GM03348 (cell line): ENCODE measurements at places on chromosomes 2 and 18.

- DNase-seq: no peak
Measured at GRCh38 chr2:172242471-172242870, 139.8 kb upstream of the DLX2 start.

GRCh38 chr2:44126106-44126797 is 42.4 kb upstream of the PPM1B start:
- no peak for DNase-seq

DNA sequence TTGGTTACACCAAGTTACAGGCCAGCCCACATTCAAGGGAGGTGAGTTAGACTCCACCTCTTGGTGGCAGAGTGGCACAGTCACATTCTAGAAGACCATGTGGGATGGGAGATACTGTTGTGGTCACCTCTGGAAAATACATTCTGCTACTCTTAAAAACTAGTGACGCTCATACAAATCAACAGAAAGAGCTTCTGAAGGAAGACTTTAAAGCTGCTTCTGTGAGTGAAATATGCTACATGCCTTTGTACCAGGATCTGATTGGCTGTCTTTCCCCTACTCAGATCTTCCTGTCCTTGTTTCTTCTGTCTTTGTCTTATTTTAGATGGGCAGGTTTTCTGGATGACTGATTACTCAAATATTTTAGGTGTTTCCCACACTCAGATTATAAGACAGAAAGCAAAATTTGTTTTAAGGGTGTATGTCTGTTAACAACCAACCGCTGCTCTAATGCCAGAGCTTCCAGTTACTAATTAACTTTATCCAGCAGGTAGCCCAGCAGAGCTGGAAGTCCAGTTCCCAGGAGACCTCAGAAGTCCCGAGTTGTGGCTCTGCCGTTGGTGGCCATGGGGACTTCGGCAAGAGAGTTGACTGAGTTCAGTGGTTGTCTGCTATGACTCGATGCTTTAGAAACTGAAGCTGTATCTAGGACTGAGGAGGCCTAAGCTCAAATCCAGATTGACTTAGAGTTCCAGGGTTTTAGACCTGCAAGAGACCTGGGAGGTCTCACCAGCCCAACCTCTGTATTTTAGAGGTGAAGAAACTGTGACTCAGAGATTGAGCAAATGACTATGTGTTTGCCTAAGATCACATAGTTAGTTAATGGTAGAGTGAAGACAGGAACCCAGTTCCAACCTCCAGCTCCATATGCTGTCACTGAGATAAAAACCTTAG is 7.4 kb downstream of the IL1R2 start:
- DNase-seq: no peak

DNA sequence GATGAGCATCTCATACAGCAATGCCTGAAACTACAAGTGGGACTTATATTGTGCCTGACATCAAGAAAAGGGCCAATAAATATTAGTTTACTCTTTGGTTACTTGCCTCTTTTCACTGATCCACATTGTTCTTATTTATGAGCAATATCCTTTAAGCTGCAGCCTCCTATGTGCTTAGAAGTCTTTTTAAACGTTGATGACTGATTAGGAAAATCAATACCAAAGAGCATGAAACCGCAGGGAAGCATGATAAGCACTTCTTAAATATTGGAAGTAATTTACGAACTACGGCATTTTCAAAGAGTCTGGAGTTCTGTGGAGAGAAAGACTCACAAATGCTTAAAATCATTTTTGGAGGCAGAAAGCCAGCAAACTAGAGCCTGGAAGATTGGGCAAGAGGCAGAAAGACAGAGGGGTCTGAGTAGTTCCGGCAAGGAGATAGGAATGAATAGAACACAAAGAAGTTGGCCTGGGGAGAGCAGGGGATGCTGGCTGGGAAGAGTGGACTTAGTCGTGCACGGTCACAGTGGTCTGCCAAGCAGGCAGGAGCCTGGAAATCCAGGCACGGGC is 122.6 kb upstream of the NOSTRIN start:
- DNase-seq: no peak

DNA sequence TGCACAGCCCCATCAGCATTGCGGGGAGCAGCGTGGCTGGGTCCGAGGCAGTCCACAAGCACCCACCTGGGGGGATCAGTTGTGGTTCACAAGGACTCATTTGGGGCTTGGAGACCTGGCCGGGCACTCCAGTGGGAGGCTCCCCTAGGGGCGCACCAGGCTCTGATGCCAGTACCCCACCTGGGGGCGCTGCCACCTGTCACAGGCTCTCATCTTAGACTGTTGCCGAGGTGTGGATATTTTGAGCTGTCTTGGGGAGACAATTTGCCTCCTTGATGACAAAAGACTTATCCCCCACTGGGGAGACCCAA is 3.0 kb downstream of the ADRA2B start:
- no peak for DNase-seq

GRCh38 chr2:226151157-226151556 is 648.5 kb downstream of the IRS1 start:
- no peak for DNase-seq

GRCh38 chr2:176415174-176415895 is 146.1 kb downstream of the MTX2 start:
- no peak for DNase-seq

DNA sequence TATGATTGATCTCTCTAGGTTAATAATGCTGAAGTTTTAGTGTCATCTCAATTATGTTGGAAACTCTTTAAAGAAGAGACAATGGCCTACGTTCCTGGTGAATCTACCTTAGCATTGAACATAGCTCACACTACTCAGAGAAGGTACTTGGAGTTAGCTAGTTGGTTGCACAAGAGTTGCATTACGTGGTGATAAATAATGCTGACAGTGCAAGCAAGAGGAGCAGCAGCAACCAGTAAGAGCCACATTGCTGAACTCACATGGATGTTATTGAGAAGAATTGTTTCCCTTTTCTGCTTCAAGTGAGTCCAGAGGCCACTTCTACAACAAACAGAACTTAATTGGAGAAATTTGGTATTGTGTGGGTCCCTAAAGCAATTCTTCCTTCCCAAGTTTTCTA is 737.1 kb downstream of the TDRD15 start:
- no peak for DNase-seq

DNA sequence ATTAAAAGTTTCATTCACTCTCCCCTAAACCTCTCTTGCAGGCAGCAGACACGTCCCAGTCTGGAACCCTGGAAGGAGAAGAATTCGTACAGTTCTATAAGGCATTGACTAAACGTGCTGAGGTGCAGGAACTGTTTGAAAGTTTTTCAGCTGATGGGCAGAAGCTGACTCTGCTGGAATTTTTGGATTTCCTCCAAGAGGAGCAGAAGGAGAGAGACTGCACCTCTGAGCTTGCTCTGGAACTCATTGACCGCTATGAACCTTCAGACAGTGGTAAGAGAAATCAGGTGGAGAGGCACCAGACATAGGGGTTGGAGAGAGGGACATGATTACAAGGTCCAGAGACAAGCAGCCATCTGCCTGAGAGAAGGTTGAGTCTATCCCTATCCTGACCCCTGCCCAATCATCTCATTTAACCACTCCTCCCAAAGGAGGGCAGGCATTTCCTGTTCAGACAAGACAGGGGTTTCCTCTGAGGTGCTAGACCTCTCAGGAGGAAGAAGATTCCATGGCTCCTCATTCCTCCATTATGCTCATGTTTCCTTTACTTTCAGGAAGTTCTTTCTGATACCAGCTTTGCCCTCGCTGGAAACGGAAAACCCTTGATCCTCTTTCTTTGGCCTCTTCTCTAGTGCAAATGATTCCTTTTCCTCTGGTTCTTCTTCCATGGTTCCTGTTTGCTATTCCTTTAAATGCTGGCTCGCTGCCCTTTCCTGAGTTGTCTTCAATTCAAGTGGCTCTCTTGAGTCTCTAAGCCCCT is 15.1 kb downstream of the PLCD4 start:
- DNase-seq: no peak

DNA sequence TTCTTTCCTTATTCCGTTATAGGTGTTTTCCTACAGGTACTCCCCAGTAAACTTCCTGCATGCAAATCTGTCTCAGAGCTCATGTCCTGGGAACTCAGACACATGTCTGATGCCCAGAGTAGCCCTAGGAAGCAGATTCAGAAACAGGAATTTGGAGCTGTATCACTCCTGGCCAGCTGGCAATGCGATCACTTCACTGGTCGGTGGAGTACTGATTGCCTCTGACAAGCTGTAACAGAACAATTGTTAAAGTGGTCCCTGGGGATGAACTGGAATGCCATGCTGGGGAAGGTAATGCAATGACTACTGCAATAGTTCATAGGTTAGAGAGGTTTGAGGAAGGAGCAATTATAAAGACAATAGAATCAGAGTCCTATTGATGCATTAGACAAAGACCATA is 131.6 kb upstream of the DOCK10 start:
- DNase-seq: peak; percentile 3

DNA sequence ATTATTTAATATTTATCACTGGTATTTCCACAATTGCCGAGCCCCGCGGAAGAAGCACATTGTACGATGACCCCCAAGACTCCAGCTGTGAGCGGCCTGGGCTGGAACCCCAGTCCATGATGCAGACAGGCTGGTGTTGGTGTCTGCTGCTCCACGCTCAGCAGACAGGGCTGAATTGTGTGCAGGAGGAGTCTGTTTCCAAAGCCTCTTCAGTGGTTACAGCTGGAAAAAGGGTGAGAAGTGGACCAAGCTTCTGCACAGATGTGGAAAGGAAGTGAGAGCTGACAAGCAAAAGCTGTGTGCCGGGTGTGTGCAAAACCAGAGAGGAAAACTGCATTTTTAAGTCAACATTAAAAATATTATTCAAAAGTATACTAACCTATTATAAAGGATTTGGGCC is 500.4 kb downstream of the GALR1 start:
- DNase-seq: no peak

DNA sequence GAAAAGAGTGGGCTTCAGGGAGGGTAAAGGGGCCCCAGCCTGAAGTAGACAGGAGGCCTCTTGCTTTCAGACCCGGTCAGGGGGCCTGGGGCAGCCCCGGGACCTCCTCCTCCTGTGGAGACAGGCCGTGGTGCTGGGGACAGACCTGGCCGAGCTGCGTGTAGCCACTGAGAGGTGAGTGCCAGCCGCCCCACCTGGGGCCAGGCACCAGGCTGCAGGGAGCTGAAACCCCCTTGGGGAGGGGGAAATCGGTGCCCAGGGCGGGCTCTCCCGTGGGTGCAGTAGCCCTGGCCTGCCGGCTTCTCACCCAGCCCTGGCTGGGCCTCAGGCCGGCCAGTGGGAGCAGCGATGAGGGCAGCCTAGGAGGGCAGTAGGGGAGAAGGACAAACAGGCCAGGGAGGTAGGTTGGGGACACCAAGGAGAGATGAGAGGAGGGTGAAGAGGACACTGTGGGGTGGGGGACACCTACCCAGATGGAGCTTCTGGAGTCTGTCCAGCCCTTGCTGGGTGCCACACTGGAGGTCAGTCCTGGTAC is 24.0 kb downstream of the CROCC2 start:
- no peak for DNase-seq

- DNase-seq: peak; percentile 96
Measured at GRCh38 chr2:3379647-3380534, at the start of gene TRAPPC12. TSS of gene TRAPPC12 (plus strand) at chr2:3379694. CDS start at chr2:3387624, 7,930 bp downstream.

GRCh38 chr2:64586883-64587481 is 62.9 kb downstream of the AFTPH start:
- DNase-seq: peak; percentile 80

DNA sequence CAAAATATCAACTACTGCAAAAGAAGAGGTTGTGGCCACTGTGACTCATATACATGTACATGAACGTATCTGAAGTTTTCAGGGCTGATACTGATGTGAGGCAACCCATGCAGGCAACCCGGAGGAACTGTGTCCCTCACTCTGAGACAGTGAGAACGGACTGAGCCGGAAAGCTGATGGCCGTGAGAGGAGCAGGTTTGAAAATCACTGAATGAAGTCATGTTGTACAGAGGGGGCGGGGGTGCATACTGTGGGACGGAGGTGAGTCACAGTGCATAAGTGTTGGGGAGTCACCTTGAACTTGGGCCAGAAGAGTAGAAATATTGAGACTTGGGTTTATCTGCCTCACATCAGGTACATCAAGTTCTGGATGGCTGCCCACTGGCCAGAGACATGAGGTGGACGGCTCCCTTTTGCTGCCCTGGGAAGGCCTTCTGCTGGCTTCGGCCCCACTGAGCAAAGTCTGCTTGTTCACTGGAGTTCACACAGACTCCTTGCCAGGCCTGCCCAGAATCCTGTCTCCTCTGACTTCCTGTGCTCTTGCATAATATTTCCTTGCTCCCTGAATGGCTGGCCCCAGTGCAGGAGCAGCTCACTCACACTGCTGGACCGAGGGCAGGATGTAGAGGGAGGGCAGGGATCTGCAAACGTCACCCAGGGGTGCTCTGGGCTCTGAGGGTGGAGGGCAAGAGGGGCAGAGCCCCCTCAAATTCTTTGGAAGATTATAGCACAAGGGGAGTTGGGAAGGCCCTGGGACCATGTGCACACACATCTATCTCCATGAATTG is 18.1 kb downstream of the EPAS1 start:
- DNase-seq: peak; percentile 90

GRCh38 chr2:199596549-199596948 is 138.8 kb upstream of the SATB2 start:
- DNase-seq: peak; percentile 25

- no peak for DNase-seq
Measured at GRCh38 chr2:229463841-229464346, 192.8 kb upstream of the PID1 start.

DNA sequence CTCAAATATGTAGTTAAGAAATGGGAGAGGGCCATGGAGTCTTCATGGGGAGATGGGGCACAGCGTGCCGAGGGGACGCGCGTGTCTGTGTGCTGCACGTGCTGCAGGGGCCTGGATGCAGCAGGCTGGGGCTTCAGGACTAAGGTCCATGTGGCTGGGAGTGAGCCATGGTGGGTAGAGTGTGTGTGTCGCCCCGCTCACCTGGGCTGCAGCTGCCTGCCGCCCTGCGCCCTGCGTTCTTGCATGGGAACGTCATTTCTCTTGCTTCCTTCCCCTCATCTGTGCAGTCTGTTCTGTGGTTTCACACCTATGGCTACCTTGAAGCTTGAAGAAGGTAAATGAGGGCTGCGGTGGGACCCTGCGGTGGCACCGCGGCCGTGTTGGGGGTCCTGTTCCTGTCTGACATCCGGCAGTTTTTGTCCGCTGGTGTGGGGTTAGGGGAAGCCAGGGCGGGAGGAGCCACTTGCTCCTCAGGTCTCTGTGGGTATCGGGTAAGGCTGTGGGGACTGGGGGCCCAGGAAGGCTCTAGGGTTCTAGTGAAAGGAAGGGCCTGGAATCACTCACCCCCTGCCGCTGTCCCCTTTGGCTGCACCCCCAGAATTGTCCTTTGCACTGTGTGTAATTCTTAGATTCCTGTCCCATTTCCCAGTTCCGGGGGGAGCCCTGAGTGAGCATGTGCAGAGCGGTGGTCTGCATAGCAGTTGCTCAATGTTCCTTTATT is 54.1 kb upstream of the HS6ST1 start:
- DNase-seq: no peak

DNA sequence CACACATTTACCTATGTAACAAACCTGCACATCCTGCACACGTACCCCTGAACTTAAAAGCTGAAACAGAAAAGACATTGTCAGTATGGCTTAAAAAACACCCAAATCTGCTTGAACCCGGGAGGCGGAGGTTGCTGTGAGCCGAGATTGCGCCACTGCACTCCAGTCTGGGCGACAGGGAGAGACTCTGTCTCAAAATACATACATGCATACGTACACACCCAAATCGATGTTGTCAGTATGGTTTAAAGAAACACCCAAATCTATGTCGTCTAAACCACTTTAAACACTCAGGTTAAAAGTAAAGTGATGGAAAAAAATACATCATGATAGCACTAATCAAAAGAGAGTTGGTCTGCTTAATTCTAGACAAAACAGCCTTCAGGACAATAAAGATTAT is 257.5 kb downstream of the RPRM start:
- no peak for DNase-seq

GRCh38 chr2:241912021-241912555 is 42.6 kb downstream of the RTP5 start:
- DNase-seq: no peak
